ENCODE measurements at places on chromosomes 3 and 15.
A peak's percentile ranks its signal among the peaks of the same experiment; 100 is the strongest.

DNA sequence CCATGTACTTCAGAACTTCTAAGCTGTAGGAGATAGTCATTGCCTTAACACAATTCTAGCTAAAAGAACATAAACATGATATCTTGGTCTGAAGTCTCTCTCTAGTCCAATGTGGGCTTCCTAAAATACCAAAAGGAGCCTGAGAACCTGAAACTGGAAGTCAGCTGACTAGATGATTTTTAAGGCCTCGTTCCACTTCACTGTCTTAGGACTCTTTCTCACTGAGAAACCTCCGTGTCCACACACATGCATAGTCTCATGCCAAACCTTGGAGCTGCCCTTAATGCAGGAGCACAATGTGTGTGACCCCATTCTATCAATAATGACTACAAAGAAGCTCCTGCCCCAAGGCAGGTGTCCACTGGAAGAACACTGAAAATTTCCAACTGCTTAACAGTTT, 87.7 kb downstream of the ETFA start:
- peaks cover 19% of the 10 kb centered on the region for H3K36me3 ChIP-seq
- no peak overlapping the region for H3K27ac ChIP-seq
- DNase-seq: no peak
- no peaks in the 10 kb centered on the region for H3K27me3 ChIP-seq
- no peaks in the 10 kb centered on the region for H3K4me1 ChIP-seq

DNA sequence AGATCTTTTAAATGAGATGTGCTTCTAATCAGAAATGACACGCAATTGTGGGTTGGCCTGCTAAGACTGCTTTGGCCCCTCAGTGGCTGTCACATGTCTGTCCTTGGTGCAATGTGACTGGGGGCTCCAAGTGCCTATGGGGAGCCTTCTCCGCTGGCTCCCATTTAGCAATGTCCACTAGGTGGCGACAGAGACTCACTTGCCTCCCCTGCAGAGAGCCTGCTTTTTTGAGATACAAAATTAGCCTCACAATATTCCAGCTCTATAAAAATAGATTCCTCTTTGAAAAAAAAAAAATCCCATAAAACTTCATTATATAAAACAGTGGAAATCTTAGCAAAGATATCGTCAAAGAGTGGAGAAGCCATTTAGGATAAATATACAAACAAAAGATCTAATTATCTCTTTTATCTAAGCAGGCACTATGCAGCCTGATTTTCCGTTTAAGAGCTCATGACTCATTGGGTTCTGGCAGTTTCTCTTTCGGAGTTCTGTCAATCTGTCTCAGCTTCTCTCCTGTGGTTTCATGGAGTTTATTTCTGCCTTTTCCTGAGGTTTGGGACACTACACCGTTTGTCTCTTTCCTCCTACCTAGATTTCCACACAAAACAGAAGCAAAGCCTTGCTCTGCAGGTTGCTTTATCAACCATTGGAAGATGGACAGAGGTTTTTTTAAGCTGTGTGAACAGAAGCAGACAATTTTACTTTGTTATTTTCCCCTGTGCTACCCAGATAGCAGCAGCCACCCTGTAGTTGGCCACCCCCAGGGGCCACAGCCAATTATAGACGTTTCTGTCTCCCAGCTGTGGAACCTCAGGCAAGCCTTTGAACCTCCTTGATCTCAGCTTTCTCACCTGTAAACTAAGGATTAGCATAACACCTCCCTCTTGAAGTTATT, 68.4 kb upstream of the TNFAIP8L3 start:
- H3K27ac ChIP-seq: no peak overlapping the region
- peak; percentile 87 for DNase-seq
- no peaks in the 10 kb centered on the region for H3K27me3 ChIP-seq
- no peak overlapping the region for H3K4me3 ChIP-seq

- no peak overlapping the region for H3K4me3 ChIP-seq
- no peaks in the 10 kb centered on the region for H3K4me1 ChIP-seq
- no peak for DNase-seq
- H3K27ac ChIP-seq: no peak overlapping the region
- H3K36me3 ChIP-seq: no peaks in the 10 kb centered on the region
- H3K27me3 ChIP-seq: no peaks in the 10 kb centered on the region
Observed at GRCh38 chr15:54638666-54639065, 558.1 kb downstream of the RSL24D1 start.

DNA sequence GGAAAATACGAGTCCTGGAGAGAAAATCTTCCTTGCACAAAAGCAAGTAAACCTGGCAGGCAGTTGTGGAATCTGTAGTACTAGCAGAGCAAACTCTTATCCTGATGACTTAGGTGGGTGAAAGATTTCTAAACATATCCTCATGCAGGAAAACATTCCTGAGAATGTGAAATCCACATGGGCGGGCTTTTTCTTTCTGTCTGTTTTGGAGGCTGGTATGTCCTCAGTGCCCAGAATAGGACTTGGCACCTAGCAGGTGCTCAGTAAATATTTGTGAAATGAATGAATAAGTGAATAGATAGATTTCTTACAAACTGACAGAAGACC, 53.3 kb downstream of the FAM174B start:
- H3K4me1 ChIP-seq: no peaks in the 10 kb centered on the region
- H3K27me3 ChIP-seq: no peaks in the 10 kb centered on the region
- H3K27ac ChIP-seq: no peak overlapping the region
- H3K36me3 ChIP-seq: no peaks in the 10 kb centered on the region

DNA sequence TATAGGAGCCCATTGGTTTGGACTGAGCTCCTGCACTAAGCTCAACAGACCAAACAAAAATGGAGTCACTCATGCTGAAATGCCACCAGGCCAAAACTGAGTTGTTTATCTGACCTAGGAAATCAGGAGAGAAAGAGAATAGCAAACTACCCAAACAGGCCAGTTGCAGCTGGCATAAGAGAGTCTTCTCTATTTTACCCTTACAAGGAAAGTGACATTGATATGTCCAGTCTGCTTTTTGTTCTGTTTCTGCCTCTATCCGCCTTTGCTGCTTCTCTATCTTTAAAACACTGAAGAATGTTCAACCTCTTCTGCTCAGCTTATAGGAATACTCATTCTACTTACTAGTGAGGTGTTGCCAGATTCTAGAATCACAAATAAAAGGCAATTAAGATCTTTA, 95.1 kb downstream of the ATP1B3 start:
- no peak for DNase-seq
- H3K36me3 ChIP-seq: no peaks in the 10 kb centered on the region
- no peaks in the 10 kb centered on the region for H3K4me1 ChIP-seq
- H3K27me3 ChIP-seq: no peaks in the 10 kb centered on the region

- no peak overlapping the region for H3K4me3 ChIP-seq
- no peaks in the 10 kb centered on the region for H3K36me3 ChIP-seq
- H3K4me1 ChIP-seq: no peaks in the 10 kb centered on the region
- no peaks in the 10 kb centered on the region for H3K27me3 ChIP-seq
- H3K27ac ChIP-seq: no peak overlapping the region
- no peak for DNase-seq
Observed at GRCh38 chr3:83765956-83766355, 1192.8 kb upstream of the CADM2 start.

- H3K27me3 ChIP-seq: no peaks in the 10 kb centered on the region
- peaks cover 31% of the 10 kb centered on the region for H3K4me1 ChIP-seq
- H3K4me3 ChIP-seq: no peak overlapping the region
- peaks cover 28% of the 10 kb centered on the region for H3K36me3 ChIP-seq
Observed at GRCh38 chr3:53888232-53888631, 3.4 kb downstream of the SELENOK start.

GRCh38 chr15:30062881-30063280, 19.9 kb upstream of the GOLGA8J start:
- no peaks in the 10 kb centered on the region for H3K36me3 ChIP-seq
- no peaks in the 10 kb centered on the region for H3K4me1 ChIP-seq
- H3K4me3 ChIP-seq: no peak overlapping the region
- DNase-seq: no peak

DNA sequence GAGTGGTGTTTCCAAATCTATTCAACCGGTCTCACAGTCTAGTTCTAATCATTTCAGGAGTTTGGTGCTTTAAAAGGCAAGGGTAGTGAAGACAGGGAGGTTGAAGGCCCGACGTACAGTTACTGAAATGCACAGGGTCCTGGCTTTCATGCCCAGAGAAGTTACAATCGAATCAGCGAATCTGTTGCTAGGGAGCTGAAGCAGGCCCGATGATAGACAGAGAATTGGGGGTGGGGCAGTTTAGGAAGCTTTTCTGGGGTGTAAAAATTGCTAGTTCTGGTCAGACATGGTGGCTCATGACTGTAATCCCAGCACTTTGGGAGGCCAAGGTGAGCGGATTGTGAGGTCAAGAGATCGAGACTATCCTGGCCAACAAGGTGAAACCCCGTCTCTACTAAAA, 63.1 kb upstream of the ATP13A3 start:
- H3K27ac ChIP-seq: no peak overlapping the region
- no peak for DNase-seq
- no peaks in the 10 kb centered on the region for H3K36me3 ChIP-seq
- H3K4me3 ChIP-seq: no peak overlapping the region
